Kidney glomerular epithelial cell (primary cell): ENCODE measurements at places on chromosomes 5 and 9.

- DNase-seq = no peak
Observed at GRCh38 chr5:164336276-164336675, 830.9 kb downstream of the MAT2B start.

DNA sequence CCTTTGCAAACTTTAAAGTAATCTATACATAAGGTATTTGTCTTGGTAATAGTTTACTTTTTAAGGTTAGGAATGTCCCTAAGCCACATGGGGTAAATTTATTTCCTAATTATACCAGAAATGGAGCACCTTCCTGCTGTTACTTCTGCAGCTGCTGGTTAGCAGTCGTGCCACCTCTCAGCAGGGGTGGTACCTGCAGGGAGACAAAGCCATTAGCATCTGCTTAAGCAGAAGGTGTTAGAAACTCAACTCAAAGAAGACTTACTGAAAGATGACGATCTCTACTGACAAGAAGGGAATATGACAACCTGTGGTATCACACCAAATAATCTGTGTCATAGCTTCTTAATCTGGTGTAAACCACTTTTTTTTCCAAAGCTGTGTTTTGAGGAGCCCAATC, 173.7 kb downstream of the BRINP1 start:
- DNase-seq = no peak

DNA sequence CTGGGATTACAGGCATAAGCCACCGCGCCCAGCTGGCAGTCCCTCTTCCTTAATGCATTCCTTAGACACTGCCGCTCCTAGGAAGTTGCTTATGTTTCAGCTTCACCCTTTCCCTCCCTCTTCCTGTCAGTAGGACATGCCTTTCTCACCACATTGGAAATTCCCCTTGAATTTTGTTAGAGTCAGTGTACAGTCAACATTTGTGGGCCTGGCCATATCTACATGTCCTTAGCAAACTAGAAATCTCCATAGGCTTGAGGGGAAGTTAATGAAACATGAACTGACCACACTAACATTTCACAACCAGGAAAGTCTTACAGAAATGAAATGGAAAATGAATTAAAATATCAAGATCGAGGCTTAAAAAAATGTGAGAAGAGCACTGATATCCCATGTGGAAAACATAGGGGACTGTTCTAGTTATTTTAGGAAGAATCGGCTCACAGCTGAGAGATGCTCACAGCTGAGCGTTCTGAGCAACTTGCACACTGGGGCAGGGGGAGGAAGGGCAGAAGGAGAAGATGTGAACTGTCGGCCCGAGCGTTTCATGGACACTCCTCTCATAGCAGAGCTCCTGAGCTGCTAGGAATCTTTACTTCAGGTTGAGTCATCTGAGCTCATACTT, 21.1 kb upstream of the LVRN start:
- DNase-seq = peak; percentile 53

- no peak for DNase-seq
Observed at GRCh38 chr5:133523013-133523658, 89.2 kb downstream of the FSTL4 start.

DNA sequence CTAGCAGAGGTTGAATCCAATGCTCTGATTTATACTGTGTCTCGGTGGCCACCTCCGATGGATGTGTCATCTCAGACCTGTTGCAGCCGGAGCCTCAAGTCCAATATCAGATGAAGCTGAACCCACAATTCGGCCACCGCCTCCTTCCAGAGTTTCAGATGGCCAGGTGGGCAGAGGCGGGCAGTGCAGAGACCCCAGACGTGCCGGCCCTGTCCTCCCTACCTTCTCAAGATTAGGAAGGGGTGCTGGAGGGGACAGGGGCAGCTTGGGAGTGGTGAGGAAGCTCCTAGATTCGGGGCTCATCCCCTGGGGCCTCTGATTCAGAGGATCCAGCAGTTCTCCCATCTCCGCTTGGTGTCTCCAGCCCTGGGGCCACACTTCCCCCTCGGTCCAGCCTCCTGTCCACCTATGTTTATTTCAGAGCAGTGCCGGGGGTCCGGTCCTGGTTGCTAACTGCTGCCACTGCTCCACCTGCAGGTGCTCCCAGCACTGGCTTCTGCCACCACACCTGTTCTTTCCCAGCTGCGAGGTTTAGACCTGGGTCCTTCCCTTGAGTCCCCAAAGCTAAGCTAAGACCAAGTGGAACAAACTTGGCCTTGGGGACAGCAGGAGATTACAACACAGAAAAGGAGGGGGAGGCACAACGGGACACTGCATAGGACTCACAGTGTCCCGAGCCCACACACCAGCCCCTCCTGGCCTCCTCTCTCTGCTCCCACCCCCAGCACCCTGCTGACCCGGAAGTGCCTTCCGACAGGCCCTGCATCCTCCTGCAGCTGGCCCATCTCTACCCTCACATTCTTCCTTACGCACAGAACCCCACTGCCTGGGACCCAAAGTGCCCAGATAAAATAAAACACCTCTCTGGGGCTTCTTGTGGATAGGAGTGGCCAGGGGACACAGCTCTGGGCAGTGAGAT, 81.6 kb downstream of the NTNG2 start:
- DNase-seq = no peak
